Activated B cell treated with CpG ODN at 0.5 μM for 24 hours (primary cell): ENCODE measurements at places on chromosomes 11 and 22.

DNA sequence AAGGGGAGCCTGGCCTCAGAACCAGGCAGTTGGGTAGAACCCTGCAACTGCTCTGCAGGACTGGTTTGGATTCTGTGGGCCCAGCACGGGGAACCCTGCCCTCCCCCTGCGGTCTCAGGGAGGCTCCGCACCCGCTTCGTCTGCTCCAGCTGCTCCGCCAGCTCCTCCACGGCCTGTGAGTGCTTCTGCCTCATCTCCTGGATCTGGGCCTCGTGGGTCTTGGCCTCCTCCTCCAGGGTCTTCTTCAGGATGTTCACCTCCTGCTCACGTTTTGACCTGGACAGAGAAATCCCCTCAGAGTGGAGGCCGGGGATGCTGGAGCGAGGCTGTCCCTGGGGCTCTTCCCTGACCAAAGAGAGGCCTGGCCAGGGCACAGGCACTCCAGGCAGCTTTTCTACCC is 41.9 kb downstream of the APOL1 start:
- DNase-seq: no peak

GRCh38 chr11:96242971-96243647 is 99.9 kb downstream of the MAML2 start:
- DNase-seq: peak; percentile 51

GRCh38 chr11:80916173-80916798 is 1475.5 kb upstream of the TENM4 start:
- DNase-seq: no peak

DNA sequence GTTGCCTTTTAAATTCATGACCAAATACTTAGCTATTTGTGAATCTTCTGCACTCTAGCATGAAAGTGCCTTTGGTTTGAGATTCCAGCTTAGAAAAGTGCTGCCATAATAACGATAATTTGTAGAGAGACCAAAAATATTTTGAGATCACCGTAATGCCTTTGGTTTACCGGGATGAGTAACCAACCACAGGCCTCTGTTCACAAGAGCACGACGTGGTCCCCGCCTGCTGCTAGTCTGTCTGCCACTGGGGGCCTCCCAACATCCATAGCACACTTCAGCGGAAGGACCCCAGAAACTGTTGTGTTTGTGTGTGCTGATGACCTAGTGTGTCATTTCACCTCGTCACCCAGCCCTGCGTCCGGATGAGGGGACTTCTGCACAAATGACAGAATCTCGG is 67.0 kb upstream of the RASSF10 start:
- DNase-seq: no peak

DNA sequence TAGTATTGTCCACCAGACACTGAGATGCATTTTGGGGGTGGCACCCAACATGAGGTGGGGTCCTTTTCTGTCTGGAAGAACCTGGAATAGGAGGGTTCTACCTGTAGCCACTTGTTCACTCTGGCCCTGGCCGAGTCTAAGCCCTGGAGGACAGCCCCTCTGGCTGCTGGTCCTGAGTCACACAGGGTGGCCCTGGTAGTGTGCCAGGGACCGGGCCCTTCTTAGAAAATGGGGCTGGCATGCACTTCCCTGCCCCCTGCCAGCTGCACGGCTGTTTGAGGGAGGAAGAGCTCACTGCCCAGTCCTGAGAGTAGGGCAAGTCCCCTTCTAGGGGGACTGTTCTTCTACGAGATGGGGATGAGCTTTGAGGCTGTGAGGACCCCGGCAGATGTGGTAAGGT is 2.2 kb downstream of the PLCB3 start:
- no peak for DNase-seq

DNA sequence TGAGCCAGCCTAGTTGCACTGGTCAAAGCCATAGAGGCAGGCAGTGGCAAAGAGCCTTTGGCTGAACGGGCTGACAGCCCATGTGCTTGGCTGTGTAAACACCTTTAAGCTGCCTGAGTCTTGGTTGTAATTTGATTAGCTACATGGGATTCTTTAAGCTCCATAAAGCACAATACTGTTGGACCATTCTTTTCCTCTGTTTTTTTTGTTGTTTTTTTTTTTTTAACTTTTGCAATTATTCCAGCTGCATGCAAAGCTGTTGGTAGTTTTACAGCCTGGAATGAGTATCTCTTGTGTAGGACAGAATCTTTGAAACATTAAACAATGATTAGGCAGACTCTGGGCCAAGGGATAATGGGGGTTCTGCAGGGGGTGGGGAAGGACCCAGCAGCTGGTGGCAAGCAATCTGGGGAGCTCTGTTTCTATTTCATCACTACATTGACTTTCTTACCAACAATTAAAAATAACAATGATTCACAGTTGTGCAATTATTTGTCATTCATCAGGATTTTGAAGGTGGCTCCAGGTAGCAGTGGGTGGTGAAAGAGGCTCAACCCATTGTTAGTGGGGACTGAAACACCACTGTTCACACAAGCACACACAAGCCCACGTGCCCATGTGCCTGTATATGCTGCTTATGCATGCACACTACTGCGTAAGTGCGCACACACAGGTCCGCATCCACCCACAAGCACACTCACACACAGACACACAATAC is 69.5 kb upstream of the CSNK2A3 start:
- DNase-seq: no peak

GRCh38 chr22:44338906-44339305 is 26.2 kb upstream of the SHISAL1 start:
- DNase-seq: no peak
